ENCODE measurements at places on chromosomes 13 and 19. TPM values are rescaled to one million over a fixed set of nuclear protein-coding genes. Genes with fewer than 3 reads are reported as not detected.

GRCh38 chr13:73828811-73829210 is 305.4 kb downstream of the KLF12 start:
- H3K4me3 ChIP-seq: no peak overlapping the region
- no peak for DNase-seq
- H3K27me3 ChIP-seq: no peaks in the 10 kb centered on the region
- H3K4me1 ChIP-seq: no peaks in the 10 kb centered on the region
- H3K27ac ChIP-seq: no peak overlapping the region

DNA sequence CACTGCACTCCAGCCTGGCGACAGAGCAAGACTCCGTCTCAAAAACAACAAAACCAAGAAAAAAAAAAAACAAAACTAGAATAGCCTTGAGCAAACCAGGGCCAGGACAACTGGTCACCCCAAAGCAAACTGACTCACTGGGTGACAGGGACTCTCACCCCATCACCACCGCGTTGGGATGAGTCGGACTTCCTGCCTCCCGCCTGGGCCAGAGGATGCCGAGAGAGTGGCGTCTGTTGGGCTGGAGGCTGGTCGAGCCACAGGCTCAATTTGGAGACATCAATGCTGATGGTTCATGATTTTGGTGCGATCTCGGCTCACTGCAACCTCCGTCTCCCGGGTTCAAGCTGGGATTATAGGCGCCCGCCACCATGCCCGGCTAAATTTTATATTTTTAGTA is 11.6 kb downstream of the TMPRSS9 start:
- no peaks in the 10 kb centered on the region for H3K36me3 ChIP-seq
- H3K4me1 ChIP-seq: no peaks in the 10 kb centered on the region
- no peak for DNase-seq
- H3K4me3 ChIP-seq: no peak overlapping the region
- no peaks in the 10 kb centered on the region for H3K27me3 ChIP-seq
- no peak overlapping the region for H3K27ac ChIP-seq

GRCh38 chr19:6271721-6272410 is 7.9 kb downstream of the MLLT1 start:
- no peak overlapping the region for H3K27ac ChIP-seq
- H3K36me3 ChIP-seq: no peaks in the 10 kb centered on the region
- no peaks in the 10 kb centered on the region for H3K4me1 ChIP-seq

- no peaks in the 10 kb centered on the region for H3K27me3 ChIP-seq
- H3K36me3 ChIP-seq: no peaks in the 10 kb centered on the region
- no peak overlapping the region for H3K4me3 ChIP-seq
- H3K27ac ChIP-seq: no peak overlapping the region
- no peak for DNase-seq
Observed at GRCh38 chr13:74641586-74641985, 507.4 kb upstream of the KLF12 start.

PSG11 gene
- not detected for total RNA-seq

- no peak overlapping the region for H3K4me3 ChIP-seq
- H3K27ac ChIP-seq: no peak overlapping the region
- no peak for DNase-seq
- H3K36me3 ChIP-seq: no peaks in the 10 kb centered on the region
Observed at GRCh38 chr19:46406976-46407375, 6.4 kb downstream of the CCDC8 start.

TNFSF9 gene
- total RNA-seq: 11.2 TPM

- H3K4me1 ChIP-seq: 0 out of 2 replicates have a peak, but pooled peaks cover 7% of the 10 kb centered on the region
- H3K36me3 ChIP-seq: no peaks in the 10 kb centered on the region
- peak overlapping the region; percentile 38 for H3K4me3 ChIP-seq
Observed at GRCh38 chr13:74133657-74134201, 475 bp downstream of the KLF12 start.

DNA sequence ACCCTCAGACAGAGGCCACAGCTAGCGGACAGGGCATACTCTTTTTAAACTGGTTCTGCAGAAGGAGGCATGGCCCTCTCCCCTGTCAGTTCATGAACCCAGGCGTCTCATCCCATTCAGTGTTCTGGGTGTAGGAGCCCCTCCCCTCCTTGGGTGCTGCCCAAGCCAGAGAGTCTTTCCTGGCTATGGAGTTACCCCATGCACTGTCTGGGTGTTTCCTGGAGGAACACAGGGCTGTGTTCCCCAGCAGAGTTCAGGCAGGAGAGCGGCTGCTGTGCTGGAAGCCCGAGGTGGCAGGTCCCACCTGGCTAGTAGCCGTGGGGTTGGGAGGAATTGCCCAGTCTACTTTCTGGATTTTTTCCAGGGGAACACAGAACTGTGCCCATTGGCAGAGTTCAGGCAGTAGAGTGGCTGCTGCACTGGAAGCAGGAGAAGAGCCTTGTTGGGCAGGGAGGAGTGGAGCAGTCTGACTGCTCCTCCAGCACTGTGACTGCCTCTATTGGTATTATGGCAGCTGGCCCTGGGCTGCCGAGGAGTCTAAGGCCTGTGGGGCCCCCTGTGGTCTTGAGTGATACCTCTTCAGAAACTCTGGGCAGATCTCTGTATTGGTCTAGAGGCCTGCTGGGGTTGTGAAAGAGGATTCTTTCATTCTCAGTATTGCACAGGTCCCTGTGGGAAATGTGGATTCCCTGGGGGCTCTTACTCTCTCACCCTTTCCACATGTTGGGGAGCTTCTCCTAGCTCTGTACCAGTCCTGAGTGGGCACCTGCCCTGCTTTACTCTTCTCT is 168.3 kb downstream of the PCDH20 start:
- H3K27ac ChIP-seq: no peak overlapping the region
- H3K27me3 ChIP-seq: no peaks in the 10 kb centered on the region
- H3K36me3 ChIP-seq: no peaks in the 10 kb centered on the region
- no peaks in the 10 kb centered on the region for H3K4me1 ChIP-seq
- no peak overlapping the region for H3K4me3 ChIP-seq

GRCh38 chr13:98410612-98411011 is 166.3 kb downstream of the STK24 start:
- no peak overlapping the region for H3K4me3 ChIP-seq
- H3K27ac ChIP-seq: no peak overlapping the region
- H3K27me3 ChIP-seq: no peaks in the 10 kb centered on the region
- DNase-seq: no peak
- peaks cover 11% of the 10 kb centered on the region for H3K4me1 ChIP-seq

DNA sequence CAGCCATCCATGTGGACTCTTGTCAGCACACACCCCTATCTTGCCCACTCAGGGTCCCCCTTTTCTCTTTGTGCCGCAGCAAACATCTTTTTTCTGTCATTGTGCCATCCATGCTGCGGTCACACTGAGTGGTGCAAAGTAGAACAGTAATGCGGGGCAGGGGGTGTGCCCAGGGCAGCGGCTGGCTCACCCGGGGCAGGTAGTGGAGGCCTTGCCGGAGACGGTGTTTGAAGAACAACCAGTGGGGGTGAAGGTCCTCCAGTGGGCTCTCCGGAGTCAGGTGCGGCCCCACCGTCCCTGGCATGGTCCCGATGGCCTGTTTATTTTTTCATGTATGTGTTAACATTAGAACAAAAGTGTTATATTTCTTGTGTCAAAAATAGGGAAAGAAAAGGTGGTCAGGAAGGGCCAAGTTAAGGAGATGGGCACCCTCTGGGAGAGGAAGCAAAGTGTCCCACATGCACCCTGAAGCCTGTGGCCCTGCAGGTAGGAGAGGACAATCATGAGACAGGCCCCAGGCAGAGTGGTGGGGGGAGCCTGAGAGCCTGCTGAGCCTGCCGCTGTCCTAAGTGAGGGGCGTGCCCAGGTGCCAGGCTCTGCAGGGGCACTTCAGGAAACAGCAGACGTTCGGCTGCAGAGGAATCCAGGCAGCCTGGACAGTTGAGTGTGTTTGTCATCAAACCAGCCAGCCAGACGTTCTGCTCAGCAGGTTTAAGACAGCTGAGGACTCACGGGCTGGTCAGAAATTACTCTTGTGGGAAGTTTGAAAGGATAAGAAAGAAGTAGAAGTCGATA is 12.3 kb downstream of the TSSK6 start:
- no peak overlapping the region for H3K4me3 ChIP-seq
- no peak overlapping the region for H3K27ac ChIP-seq
- H3K4me1 ChIP-seq: no peaks in the 10 kb centered on the region
- H3K36me3 ChIP-seq: 0 out of 2 replicates have a peak, but pooled peaks cover 19% of the 10 kb centered on the region

- no peaks in the 10 kb centered on the region for H3K4me1 ChIP-seq
- no peaks in the 10 kb centered on the region for H3K27me3 ChIP-seq
- H3K36me3 ChIP-seq: 0 out of 2 replicates have a peak, but pooled peaks cover 9% of the 10 kb centered on the region
- peak; percentile 97 for DNase-seq
Observed at GRCh38 chr19:5686647-5687359, 3.3 kb upstream of the RPL36 start.

DNA sequence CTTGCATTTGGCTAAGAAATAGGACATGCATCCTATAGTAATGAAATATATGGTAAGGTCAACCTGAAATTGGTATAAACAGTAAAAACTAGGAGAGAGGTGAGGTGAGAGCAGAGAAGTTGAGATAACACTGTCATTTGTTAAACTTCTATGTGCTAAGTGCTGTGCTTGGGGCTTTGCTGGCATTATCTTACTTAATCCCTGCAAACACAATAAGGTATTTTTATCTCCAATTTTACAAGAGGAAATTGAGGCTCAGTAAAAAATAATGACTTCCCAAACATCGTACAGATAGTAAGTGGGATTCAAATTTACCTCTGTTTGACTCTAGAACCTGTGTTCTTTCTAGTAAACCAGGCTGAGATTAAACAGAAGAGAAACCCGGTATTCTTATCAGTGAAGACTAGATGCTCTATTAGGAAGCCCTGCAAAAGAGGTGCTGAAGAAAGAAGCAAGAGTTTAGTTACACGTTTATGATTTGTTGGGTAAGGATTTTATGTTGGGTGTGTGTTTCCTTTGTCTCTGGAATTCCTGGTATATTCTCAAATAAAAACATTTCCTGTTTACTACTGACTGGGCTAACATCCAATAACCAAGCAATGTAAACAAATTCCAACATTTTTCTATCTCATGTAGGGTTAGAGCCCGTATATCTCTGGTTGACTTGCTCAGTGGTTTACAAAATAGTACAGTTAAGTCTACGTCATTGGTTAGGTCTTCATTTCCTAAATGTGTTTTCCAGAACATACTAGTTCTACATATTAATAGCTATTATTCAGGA is 137.3 kb upstream of the FNDC3A start:
- H3K27ac ChIP-seq: no peak overlapping the region
- H3K4me3 ChIP-seq: no peak overlapping the region
- DNase-seq: no peak
- H3K36me3 ChIP-seq: no peaks in the 10 kb centered on the region
- no peaks in the 10 kb centered on the region for H3K27me3 ChIP-seq
- no peaks in the 10 kb centered on the region for H3K4me1 ChIP-seq

- H3K4me3 ChIP-seq: no peak overlapping the region
- H3K27me3 ChIP-seq: no peaks in the 10 kb centered on the region
Observed at GRCh38 chr13:51499841-51500240, 47.0 kb upstream of the INTS6 start.

GRCh38 chr19:45016388-45017314 is 15.4 kb downstream of the RELB start:
- H3K4me3 ChIP-seq: no peak overlapping the region
- no peaks in the 10 kb centered on the region for H3K27me3 ChIP-seq
- no peak overlapping the region for H3K27ac ChIP-seq
- DNase-seq: peak; percentile 75
- no peaks in the 10 kb centered on the region for H3K36me3 ChIP-seq

GRCh38 chr19:2805991-2806649 is 13.5 kb upstream of the ZNF554 start:
- no peak overlapping the region for H3K27ac ChIP-seq
- no peak for DNase-seq
- no peaks in the 10 kb centered on the region for H3K27me3 ChIP-seq
- no peak overlapping the region for H3K4me3 ChIP-seq
- H3K36me3 ChIP-seq: no peaks in the 10 kb centered on the region
- no peaks in the 10 kb centered on the region for H3K4me1 ChIP-seq

- no peak for DNase-seq
- peaks cover 52% of the 10 kb centered on the region for H3K4me1 ChIP-seq
- H3K27me3 ChIP-seq: no peaks in the 10 kb centered on the region
- H3K36me3 ChIP-seq: no peaks in the 10 kb centered on the region
- H3K4me3 ChIP-seq: no peak overlapping the region
- no peak overlapping the region for H3K27ac ChIP-seq
Observed at GRCh38 chr19:55253842-55254624, 4.8 kb downstream of the PPP6R1 start.

- no peak overlapping the region for H3K27ac ChIP-seq
- DNase-seq: no peak
- H3K27me3 ChIP-seq: peaks cover 69% of the 10 kb centered on the region
- H3K36me3 ChIP-seq: no peaks in the 10 kb centered on the region
Observed at GRCh38 chr19:51075998-51076397, 6.7 kb downstream of the KLK14 start.

GRCh38 chr19:10797541-10798256 is 38.3 kb downstream of the TMED1 start:
- no peaks in the 10 kb centered on the region for H3K27me3 ChIP-seq
- H3K4me1 ChIP-seq: no peaks in the 10 kb centered on the region
- 0 out of 2 replicates have a peak, but pooled peaks cover 15% of the 10 kb centered on the region for H3K36me3 ChIP-seq

DNA sequence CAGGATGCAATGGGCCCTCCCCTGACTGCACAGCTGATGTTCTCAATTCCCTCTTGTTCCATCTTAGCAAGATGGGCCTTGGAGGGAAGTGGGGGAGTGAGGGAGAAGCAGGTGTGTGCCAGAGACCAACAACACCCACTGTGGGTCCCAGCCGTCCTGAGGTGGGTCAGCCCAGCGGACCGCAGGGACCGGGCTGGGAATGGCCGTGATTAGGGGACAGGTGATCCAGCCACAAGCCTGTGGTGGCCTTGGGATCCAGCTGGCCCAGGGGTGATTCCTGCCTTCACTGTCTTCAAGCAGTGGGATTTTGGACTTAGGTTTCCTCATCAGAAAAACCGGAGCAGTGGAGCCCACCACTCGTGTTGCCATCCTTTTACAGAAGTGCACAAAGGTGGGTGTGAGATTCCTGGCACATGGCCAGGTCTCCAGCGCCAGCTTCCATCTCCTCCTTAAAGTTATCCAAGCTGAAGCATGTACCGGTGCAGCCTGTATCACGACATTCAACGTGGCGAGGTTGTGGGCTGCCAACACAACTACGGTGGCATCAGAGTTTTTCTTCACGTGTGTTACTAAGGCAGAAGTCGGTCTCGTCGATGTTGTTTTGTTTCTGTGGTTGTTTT is 9.0 kb upstream of the ATP11A start:
- peaks cover 4% of the 10 kb centered on the region for H3K4me1 ChIP-seq
- H3K27me3 ChIP-seq: no peaks in the 10 kb centered on the region
- H3K36me3 ChIP-seq: no peaks in the 10 kb centered on the region
- DNase-seq: no peak
- no peak overlapping the region for H3K4me3 ChIP-seq

DNA sequence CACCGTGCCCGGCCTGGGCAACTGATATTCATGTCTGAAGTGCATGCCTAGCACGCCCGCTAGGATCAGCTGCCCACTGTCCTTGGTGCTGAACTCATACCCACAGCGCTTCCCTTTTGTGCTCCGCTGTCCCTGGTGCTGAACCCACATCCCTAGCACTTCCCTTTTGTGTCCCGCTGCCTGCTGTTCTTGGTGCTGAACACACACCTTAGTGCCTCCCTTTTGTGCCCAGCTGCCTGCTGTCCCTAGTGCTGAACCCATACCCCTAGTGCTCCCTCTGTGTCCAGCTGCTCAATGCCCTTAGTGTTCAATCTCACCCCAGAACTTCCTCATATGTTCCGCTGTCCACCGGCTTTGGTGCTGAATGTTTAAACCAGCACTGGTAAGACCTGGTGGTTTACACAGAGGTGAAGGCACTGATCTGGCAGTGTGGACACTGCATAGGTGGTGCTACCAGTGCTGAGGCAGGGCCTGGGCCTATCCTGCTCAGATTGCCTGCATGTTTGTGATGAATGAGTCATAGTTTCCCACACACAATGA is 26.3 kb upstream of the SIGLEC11 start:
- no peaks in the 10 kb centered on the region for H3K4me1 ChIP-seq
- H3K27me3 ChIP-seq: no peaks in the 10 kb centered on the region
- H3K4me3 ChIP-seq: no peak overlapping the region
- peaks cover 7% of the 10 kb centered on the region for H3K36me3 ChIP-seq
- peak; percentile 69 for DNase-seq

OVOL3 gene
- total RNA-seq: not detected

NFIC gene
- total RNA-seq: 71.1 TPM
